Activated CD8-positive, alpha-beta T cell treated with anti-CD3 and anti-CD28 coated beads for 36 hours (primary cell): ENCODE measurements at places on chromosomes 2 and 18.

DNA sequence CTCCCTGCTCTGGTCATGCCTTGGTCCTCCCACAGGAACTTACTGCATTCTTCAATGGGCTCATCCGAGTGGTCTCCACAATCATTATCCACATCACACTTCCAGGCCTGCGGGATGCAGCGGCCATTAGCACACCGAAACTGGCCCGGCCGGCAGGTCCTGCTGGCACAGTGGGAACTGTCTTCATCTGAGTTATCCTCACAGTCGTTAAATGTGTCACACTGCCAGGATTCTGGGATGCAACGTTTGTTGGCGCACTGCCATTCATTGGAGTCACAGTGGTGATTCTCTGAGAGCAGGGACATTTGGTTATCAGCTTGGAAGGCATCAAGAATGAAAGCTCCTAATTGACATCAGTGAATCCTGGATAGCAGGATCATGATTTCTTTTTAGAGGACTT lies 104.5 kb downstream of the DHRS9 start:
- no peak for DNase-seq

DNA sequence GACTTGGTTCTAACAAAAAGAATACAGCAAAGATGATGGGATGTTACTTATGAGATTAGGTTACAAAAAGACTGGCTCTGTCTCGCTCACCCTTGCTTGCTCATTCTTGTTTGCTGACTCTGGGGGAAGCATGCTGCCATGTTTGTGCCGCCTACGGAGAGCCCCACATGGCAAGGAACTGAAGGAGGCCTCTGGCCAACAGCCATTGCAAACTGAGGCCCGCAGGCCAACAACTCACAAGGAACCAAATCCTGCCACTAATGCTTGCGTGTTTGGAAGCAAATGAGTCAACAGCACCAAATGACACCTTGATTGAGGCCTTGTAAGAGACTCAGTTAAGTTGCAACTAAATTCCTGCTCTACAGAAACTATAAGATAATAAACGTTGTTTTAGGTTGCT lies 297.6 kb upstream of the STON1 start:
- DNase-seq = no peak

- no peak for DNase-seq
Measured at GRCh38 chr2:156817430-156817829, 381.3 kb downstream of the GPD2 start.

- peak; percentile 91 for DNase-seq
Measured at GRCh38 chr2:86790676-86791572, at the start of gene CD8A. Gene CD8A, minus strand, starts transcription at chr2:86790913. Its CDS starts 88 bp downstream, at chr2:86790825.

- DNase-seq = no peak
Measured at GRCh38 chr2:133072837-133073694, 403.1 kb upstream of the LYPD1 start.

DNA sequence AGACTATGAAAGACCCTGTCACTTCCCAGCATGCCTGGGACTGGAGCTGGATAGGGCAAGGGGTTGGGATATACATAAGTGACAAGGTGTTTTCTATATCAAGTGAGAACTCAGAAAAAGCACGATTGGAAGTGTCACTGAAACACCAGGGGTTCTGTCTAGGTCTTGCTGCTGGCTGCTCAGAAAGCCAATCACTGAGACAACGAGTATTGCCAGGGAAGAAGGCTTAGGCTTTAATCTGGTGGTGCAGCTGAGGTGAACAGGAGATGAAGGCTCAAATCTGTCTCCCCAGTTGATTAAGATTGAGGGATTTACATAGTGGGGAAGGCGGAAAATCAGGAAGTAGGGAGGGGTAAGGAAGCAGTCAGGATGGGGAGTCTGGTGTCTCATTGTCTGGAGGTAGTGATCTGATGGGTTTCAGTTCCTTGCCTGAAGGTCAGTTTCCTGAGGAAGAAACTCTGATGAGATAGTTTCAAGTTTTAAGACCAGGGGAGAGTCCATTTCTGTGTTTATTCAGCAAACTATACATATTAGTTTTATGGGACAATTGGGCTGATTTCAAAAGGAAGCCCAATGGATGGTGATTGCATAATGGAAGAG lies 3.5 kb upstream of the C2orf74 start:
- no peak for DNase-seq

- no peak for DNase-seq
Measured at GRCh38 chr2:188813315-188813714, 160.9 kb upstream of the COL3A1 start.

GRCh38 chr2:218008060-218009040 lies 5.6 kb upstream of the TNS1 start:
- DNase-seq = no peak

DNA sequence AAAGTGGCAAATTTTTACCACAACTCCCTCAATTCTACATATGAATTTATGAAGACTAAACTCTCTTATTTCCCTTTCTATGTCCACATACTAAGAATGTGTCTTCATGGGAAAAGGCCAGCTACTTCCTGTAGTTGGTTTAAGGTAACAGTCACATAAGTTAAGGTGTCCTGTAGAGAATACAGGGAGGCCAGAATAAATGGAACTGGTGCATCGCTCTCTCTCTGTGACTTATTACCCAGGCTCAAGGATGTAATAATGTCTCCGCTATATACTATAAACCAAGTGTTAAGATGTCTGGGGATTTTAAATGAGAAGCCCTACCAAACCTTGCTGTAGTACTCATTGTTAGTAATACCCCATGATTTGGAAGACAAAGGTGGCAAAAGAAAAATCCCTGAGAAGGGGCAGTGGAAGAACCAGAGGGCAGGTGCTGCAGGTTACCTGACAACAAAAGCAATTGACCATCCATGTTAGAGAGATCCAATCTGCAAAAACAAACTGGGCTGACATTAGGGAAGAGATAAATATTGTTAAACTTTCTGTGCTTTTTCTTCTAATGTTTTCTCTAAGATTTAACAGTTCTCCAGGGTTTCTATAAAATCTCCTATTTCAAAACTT lies 372.8 kb downstream of the TMX3 start:
- no peak for DNase-seq

DNA sequence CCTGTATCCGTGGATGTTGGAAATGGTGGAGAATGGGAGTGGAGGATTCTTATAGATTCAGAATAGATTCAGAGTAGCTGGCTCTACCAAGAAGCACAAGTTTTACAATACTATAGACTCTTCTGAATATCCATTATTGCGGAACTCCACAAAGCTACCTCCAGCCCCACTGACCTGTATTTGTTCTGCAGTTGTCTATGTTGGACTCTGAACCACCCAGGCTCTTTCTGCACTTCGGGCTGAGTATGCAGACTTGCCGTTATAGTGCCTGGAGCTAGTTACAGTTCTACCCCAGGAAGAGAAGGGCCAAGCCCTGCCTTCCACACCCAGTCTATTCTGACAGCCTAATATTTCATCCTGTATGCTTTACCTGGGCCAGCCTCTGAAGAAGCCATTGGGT lies 4.4 kb upstream of the RGPD4 start:
- DNase-seq = no peak

DNA sequence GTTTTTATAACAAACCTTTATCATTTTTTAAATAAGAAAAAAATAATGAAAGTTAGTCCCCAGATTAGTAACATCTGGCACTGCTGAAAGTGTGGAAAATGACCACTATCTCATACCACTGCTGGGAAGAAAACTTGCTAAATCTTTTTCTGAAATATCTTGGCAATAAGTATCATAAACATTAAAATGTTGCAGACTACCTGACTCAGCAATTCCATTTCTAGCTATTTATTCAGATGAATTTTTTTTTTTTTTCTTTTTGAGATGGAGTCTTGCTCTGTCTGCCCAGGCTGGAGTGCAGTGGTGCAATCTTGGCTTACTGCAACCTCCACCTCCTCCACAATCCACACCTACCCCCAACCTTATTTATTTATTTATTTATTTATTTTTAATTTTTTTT lies 35.3 kb upstream of the SOS1 start:
- DNase-seq = no peak

DNA sequence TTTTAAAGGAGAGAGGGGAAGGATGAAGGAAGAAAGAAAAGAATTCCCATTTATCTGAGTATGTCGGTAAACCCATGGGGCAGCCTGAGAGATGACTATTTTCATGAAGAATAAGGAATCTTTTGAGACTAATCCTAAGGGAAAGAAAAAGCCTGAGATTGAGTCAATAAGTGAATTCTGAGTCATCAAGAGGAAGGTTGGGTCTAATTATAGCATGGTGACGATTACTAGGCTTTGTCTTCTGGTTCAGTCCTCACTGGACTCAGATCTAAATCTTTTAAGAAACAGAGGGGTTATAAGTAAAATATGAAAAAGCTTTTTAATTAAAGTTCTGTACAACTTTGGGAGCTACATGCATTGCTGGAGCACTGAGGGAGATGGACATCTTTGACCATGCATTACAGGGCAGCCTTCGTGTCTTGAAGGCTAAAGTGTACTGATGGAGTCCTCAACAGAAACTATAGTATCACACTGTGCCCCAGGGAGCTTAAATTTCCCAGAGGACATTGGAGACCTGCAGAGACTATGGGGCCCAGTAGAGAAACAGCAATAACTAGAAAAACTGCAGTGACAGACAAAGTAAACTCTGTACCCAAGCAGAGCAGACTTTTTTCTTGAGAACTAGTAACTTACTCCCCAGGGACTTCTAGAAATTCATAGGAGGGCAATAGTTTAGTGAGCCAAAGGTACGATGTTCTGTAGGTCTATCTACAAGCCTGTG lies 260.9 kb downstream of the RAD51AP2 start:
- DNase-seq = no peak

- DNase-seq = no peak
Measured at GRCh38 chr2:230700447-230700846, 12.2 kb upstream of the CAB39 start.

DNA sequence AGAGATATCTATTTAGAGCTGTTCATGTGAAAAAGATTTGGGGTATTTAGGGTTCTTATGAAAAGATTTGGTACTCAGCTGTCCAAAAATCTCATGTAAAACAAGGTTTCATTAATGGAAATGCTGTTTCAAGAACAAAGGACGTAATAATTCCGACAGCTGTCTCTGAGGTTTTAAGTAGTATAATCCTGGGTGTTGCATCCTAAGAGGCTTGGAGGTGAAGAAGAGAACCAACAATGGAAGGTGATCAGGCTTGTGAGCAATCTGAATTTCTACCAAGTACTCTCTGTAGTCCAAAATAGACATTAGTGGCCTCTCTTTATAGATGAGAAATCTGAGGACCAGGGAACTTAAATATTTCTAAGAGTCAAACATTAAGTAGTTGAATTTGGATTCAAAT lies 205.1 kb downstream of the BABAM2 start:
- no peak for DNase-seq

GRCh38 chr2:57465067-57465466 lies 581.5 kb upstream of the VRK2 start:
- DNase-seq = no peak

DNA sequence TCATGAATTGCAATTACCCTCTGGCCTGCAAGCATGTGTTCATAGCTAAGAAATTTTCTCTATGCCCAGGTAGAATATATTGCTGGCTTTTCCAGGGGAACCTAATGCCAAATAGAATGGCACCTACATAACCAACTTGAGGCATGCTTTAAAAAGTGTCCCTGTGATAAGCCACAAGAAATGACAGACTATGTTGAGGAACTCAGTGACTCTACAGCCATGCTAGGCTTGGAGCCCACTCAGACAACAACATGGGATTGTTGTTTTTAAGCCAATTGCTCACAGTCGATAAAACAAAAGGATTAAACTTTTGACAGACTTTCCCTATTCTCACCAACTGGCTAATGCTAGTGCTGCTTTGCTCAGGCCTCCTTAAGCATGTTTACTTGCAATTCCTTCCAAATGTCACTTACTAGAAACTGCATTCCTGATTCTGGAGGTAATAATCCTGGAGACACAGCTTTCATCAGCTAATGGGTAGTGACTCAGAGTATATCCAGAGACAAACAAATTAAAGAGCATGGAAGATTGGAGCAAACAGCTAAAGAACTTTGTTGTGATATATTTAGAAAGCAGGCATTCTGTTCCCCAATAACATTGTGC lies 249.0 kb downstream of the SLC8A1 start:
- DNase-seq = no peak

GRCh38 chr2:127454595-127455565 lies 36.7 kb downstream of the PROC start:
- DNase-seq = no peak

GRCh38 chr2:26165403-26165802 lies 7.5 kb upstream of the GAREM2 start:
- no peak for DNase-seq

- no peak for DNase-seq
Measured at GRCh38 chr2:152613235-152613634, 104.0 kb downstream of the PRPF40A start.

- no peak for DNase-seq
Measured at GRCh38 chr18:54975598-54975997, 16.3 kb upstream of the CCDC68 start.

DNA sequence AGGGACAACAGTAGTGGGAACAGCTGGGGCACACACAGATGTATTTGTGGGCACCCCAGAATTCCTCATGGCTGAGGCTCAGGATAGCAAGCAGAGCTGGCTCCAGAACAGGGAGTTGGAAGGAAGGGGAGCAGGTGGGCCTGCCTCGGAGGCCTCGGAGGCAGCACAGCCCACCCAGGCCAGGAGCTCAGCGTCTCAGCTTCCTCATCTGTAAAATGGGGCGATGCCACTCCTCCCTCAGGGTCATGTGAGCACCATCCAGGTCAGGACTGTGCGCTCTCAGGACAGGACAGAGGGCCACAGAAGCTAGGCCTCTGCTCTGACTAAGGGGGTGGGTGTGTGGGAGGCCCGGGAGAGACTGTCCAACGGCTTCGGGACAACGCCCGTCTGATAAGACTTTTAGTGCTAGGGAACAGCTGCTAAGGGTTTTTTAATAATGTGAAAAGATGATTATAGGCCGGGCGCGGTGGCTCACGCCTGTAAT lies 106.2 kb downstream of the HDAC4 start:
- DNase-seq = no peak

DNA sequence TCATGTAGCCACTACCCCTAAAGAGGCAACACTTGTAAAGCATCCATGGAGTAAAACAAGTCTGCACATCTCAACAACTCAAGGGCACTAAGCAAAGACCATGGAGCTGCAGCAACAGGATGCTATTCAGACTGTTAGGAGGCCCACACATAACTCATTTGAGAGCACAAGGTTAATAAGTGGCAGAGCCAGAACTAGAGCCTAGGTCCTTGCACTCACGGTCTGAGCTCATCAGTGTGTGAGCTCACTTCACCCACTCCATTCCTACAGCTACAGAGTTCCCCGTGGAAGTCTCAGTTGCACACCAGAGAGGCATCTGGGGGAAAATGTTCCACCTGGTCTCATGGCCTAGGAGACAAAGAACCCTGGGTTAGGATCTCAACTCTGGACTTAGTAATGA lies 35.0 kb downstream of the TTC32 start:
- no peak for DNase-seq

GRCh38 chr2:112181571-112182290 lies 43.5 kb downstream of the FBLN7 start:
- DNase-seq = peak; percentile 54

DNA sequence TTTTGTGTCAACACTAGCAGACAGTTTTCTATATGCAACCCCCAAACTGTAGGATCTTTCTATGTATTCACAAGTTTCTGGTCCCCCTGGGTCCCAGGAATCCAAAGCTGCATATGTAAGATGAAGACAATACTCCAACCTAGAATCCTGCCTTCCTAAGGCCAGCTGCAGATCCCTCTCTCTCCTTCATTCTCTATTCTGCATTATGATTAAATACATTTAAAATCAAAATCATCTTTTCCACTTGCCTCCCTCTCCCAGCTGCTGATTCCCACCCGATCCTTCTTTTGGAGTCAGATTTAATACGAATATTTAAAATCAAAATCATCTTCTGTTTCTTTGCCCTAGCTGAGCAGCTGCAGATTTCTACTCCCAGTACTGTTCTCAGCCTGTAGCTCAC lies 783.0 kb upstream of the ZEB2 start:
- no peak for DNase-seq

GRCh38 chr2:126777620-126777978 lies 121.1 kb upstream of the TEX51 start:
- DNase-seq = no peak

- DNase-seq = no peak
Measured at GRCh38 chr18:46480226-46480625, 176.8 kb downstream of the LOXHD1 start.
